Brain (organoid and tissue), 16 donors: ENCODE measurements at places on chromosomes 11 and 22. TPM values are rescaled to one million over a fixed set of nuclear protein-coding genes. Genes with fewer than 3 reads are reported as not detected.

The FBLN1 gene
- 135 TPM for polyA plus RNA-seq

The ISX gene
- 0.63 TPM for polyA plus RNA-seq

The TP53AIP1 gene
- polyA plus RNA-seq, result 0.44 TPM

The CCDC81 gene
- polyA plus RNA-seq, result 0.22 TPM

The TSSK2 gene
- not detected for polyA plus RNA-seq

The TSPAN18 gene
- polyA plus RNA-seq, result 3.3 TPM

The MMP10 gene
- polyA plus RNA-seq, result not detected

The SPON1 gene
- 12.3 TPM for polyA plus RNA-seq

The RAB3IL1 gene
- 5.9 TPM for polyA plus RNA-seq

The YAP1 gene
- 6.4 TPM for polyA plus RNA-seq
